ENCODE measurements at places on chromosomes 7 and 10.

GRCh38 chr10:132643709-132644526 is 106.3 kb downstream of the INPP5A start:
- no peaks in the 10 kb centered on the region for H3K27me3 ChIP-seq
- H3K4me1 ChIP-seq = no peaks in the 10 kb centered on the region
- no peak overlapping the region for H3K27ac ChIP-seq
- DNase-seq = no peak

DNA sequence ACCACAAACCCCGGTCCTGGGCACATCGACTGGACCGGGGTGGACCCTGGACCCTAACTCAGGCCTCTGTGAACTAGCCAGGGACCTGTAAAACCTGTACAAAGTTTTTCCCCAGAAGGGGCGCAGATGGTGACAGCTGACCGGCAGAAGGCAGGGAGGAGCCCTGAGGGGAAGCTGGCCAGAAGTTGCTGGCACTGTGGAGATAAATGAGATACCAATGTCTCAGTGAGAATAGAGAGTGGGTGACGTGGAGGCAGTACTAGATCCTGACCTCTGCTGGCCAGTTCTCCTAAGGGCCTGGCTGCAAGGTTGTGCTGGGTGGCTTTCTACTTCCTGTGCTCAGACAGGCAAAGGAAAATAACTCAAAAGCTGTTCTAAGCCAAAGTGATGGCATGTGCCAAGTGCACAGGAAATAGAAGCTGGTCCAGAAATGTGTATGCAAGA is 10.6 kb upstream of the TSPAN14 start:
- H3K36me3 ChIP-seq = no peaks in the 10 kb centered on the region
- H3K4me3 ChIP-seq = no peak overlapping the region
- no peak overlapping the region for H3K27ac ChIP-seq
- DNase-seq = peak; percentile 63

GRCh38 chr7:110375068-110375467 is 715.9 kb upstream of the LRRN3 start:
- no peak overlapping the region for H3K4me3 ChIP-seq
- H3K27me3 ChIP-seq = no peaks in the 10 kb centered on the region
- H3K4me1 ChIP-seq = no peaks in the 10 kb centered on the region
- no peak for DNase-seq
- H3K27ac ChIP-seq = no peak overlapping the region
- no peaks in the 10 kb centered on the region for H3K36me3 ChIP-seq

DNA sequence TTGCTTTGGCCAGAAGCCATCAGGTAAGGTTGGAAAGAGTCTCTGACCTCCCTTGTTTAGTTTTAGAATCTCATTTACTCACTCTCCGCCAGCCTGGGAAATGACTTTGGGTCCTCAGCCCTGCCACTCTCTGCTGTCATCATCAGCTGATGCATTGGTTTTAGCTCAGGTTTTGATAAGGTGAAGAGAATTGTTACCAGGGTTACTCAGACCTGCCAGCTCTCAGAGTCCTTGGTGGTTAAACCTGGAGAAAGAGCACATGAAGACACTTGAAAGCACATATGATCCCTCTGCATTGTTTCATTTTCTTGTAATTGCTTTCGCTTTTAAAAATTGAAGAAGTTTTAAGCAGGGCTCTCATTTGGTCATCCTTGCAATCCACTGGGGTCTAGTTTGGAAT is 4.0 kb upstream of the CROT start:
- H3K36me3 ChIP-seq = no peaks in the 10 kb centered on the region
- H3K27ac ChIP-seq = no peak overlapping the region
- no peak for DNase-seq
- H3K4me1 ChIP-seq = peaks cover 18% of the 10 kb centered on the region
- H3K4me3 ChIP-seq = no peak overlapping the region

GRCh38 chr10:101403161-101403560 is 49.2 kb downstream of the BTRC start:
- H3K27me3 ChIP-seq = no peaks in the 10 kb centered on the region
- no peak for DNase-seq
- H3K4me1 ChIP-seq = no peaks in the 10 kb centered on the region
- H3K4me3 ChIP-seq = no peak overlapping the region
- H3K27ac ChIP-seq = no peak overlapping the region

- H3K27ac ChIP-seq = no peak overlapping the region
- no peaks in the 10 kb centered on the region for H3K4me1 ChIP-seq
- H3K4me3 ChIP-seq = no peak overlapping the region
- DNase-seq = no peak
These were observed 20.1 kb upstream of the ATXN7L1 start for GRCh38 chr7:105896407-105896911.

DNA sequence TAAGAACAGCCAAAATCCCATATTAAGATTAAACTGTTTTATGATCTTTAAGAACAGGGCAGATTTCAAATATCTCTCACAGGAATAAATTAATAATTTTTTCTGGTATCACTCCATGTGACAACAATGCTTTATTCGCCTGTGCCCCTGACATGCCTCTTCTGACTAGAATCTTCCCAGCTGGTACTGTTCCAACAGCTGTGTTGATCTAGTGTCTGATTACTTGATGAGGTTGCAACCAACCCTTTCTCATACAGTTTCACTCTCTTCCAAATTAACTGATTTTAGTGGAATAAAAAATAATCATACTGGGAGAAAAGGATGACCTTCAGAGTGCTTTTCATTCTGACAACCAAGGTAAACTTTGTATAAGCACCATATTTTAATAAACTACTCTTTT is 151.9 kb downstream of the CHRM2 start:
- no peak overlapping the region for H3K27ac ChIP-seq
- H3K4me1 ChIP-seq = no peaks in the 10 kb centered on the region
- no peak for DNase-seq
- no peaks in the 10 kb centered on the region for H3K27me3 ChIP-seq
- no peaks in the 10 kb centered on the region for H3K36me3 ChIP-seq

DNA sequence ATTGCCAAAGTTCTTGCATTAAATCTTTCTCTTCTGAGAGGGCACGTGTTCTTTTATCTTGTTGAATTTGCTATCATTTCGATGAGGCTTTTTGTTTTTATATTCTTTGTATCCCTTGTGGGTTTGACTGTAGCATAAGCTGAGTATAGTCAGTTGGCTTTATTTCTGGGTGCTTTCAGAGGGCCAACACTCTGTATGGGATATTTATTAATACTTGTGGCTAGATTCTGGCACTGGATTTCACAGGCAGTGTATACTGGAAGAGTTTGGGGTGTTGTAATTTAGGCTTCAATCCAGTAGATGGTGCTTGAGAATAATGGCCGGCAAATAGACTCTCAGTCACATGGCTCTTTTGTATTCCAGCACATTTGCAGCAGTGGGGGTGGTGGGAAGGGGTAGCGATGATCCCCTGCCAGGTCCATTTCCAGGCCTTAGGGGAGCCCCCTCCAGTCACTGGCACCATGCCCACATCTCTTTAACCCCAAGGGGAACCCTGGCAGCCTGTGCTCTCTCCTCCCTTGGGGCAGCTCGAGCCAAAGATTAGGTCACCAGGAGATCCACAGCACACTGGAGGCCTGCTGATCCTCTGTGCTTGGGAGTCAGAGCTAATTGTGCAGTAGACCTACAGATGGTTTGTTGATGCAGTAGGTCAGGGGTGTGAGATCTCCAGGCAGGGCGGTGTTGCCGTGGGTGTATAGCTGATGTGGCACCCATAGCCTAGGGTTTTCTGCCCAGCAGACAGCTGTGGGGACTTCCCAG is 81.8 kb downstream of the PTPN20 start:
- H3K4me3 ChIP-seq = no peak overlapping the region
- H3K27me3 ChIP-seq = no peaks in the 10 kb centered on the region
- no peaks in the 10 kb centered on the region for H3K36me3 ChIP-seq
- peak; percentile 30 for DNase-seq

- H3K4me1 ChIP-seq = no peaks in the 10 kb centered on the region
- H3K27ac ChIP-seq = peak overlapping the region; percentile 23
- no peak for DNase-seq
- no peak overlapping the region for H3K4me3 ChIP-seq
- H3K36me3 ChIP-seq = no peaks in the 10 kb centered on the region
These were observed 10.2 kb upstream of the IL2RA start for GRCh38 chr10:6072215-6072934.

DNA sequence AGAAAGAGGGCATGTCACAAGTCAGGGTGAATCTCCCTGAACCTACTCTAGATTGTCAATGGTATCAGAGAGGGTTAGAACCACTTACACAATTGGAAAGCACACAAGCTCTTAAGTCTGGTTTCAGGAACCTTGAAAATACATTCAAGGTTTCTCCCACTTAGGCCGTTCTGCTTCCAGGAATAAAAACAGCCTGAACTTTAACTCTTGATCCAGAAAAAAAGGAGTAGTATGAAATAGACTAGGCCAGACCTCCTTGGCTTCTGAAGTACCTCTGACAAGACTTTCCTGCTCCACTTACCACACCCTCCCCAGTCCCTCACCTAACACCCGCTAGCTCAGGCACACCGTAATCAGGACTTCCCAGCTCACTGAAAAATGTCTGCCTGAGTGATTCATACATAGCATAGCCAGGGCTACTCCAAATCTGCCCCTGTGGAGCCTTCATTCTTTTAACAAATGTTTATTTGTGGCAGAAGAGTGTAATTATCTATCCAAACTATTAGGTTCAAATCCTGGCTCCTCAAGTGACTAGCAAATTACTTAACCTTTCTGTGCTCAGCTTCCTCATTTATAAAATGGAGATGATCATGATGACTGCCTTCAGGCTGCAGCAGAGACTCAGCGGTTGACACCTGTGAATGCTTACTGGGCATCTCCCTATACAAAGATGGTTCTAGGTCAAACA is 30.3 kb upstream of the IL6 start:
- no peak for DNase-seq
- no peaks in the 10 kb centered on the region for H3K36me3 ChIP-seq
- H3K27ac ChIP-seq = no peak overlapping the region
- H3K4me3 ChIP-seq = no peak overlapping the region
- no peaks in the 10 kb centered on the region for H3K4me1 ChIP-seq
- H3K27me3 ChIP-seq = no peaks in the 10 kb centered on the region

- no peak for DNase-seq
- H3K36me3 ChIP-seq = no peaks in the 10 kb centered on the region
- no peaks in the 10 kb centered on the region for H3K27me3 ChIP-seq
- H3K4me3 ChIP-seq = no peak overlapping the region
- H3K27ac ChIP-seq = no peak overlapping the region
These were observed 22.9 kb downstream of the SCART1 start for GRCh38 chr10:133476641-133476990.

DNA sequence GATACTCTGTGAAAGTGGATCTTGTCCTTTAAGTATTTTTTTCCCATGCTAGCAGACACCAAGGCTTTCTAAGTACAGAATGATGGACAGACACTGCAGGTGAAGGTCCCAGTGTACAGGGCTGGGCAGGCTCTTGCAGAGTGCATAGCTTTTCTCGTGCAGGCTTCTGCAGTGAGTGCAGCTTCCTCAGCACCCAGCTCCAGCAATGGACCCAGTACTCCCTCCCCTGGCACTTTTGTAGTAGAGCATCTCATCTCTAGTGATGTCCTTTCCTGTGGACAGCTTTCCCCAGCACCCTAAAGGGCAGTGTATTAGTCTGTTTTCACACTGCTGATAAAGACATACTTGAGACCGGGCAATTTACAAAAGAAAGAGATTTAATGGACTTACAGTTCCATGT is 104.3 kb downstream of the CUL2 start:
- H3K4me1 ChIP-seq = no peaks in the 10 kb centered on the region
- H3K36me3 ChIP-seq = no peaks in the 10 kb centered on the region
- no peak overlapping the region for H3K4me3 ChIP-seq
- no peak overlapping the region for H3K27ac ChIP-seq

GRCh38 chr10:22475651-22476600 is 130.6 kb downstream of the SPAG6 start:
- H3K36me3 ChIP-seq = no peaks in the 10 kb centered on the region
- H3K4me3 ChIP-seq = no peak overlapping the region
- no peak for DNase-seq

- H3K4me1 ChIP-seq = peaks cover 7% of the 10 kb centered on the region
- no peak overlapping the region for H3K4me3 ChIP-seq
- no peaks in the 10 kb centered on the region for H3K27me3 ChIP-seq
- no peaks in the 10 kb centered on the region for H3K36me3 ChIP-seq
- DNase-seq = peak; percentile 57
- H3K27ac ChIP-seq = peak overlapping the region; percentile 100
These were observed 1.1 kb downstream of the RABGEF1 start for GRCh38 chr7:66741710-66742049.

DNA sequence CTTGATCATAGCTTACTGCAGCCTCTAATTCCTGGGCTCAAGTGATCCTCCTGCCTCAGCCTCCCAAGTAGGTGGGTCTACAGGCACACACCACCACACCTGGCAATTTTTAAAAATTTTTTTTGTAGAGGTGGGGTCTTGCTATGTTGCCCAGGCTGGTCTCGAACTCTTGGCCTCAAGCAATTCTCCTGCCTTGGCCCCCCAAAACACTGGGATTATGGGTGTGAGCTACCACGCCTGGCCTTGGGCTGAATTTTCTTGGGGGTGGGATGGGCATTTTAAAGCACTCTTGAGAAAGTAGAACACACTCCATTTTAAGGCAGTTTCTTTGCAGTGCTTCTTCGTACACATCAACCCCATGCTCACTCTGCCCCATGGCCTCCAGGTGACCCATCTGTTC is 28.7 kb downstream of the TBXAS1 start:
- no peak for DNase-seq
- no peaks in the 10 kb centered on the region for H3K27me3 ChIP-seq
- H3K4me1 ChIP-seq = peaks cover 3% of the 10 kb centered on the region
- no peaks in the 10 kb centered on the region for H3K36me3 ChIP-seq
- no peak overlapping the region for H3K27ac ChIP-seq

- H3K4me1 ChIP-seq = no peaks in the 10 kb centered on the region
- DNase-seq = no peak
- H3K4me3 ChIP-seq = no peak overlapping the region
- no peaks in the 10 kb centered on the region for H3K27me3 ChIP-seq
These were observed 83.9 kb upstream of the SMIM30 start for GRCh38 chr7:113202284-113202683.

- no peaks in the 10 kb centered on the region for H3K4me1 ChIP-seq
- no peak overlapping the region for H3K4me3 ChIP-seq
- DNase-seq = no peak
These were observed 42.2 kb upstream of the CAMK2B start for GRCh38 chr7:44367475-44368043.

- no peaks in the 10 kb centered on the region for H3K27me3 ChIP-seq
- H3K36me3 ChIP-seq = no peaks in the 10 kb centered on the region
- no peaks in the 10 kb centered on the region for H3K4me1 ChIP-seq
These were observed 300.7 kb downstream of the HDAC9 start for GRCh38 chr7:18796216-18796615.

DNA sequence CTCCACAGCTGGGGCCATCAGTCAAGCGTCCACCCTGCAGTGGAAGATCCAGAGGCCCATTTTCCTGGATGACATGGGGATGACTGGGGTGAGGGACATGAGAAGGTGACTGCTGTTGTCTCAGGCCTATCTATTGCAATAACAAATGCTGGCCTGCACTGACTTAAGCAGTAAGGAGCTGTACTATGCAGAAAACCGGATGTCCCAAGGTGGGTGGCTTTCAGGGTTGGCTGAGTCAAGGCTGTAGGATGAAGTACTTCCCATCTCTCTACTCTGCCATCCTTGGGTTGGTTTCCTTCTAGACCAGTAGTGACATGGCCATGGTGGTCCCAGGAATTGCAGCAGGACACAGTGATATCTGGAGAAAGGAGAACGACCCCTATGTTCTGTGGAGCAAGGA is 48.1 kb downstream of the NEURL1 start:
- DNase-seq = no peak
- no peak overlapping the region for H3K27ac ChIP-seq
- H3K4me1 ChIP-seq = peaks cover 9% of the 10 kb centered on the region
- H3K4me3 ChIP-seq = no peak overlapping the region
- no peaks in the 10 kb centered on the region for H3K36me3 ChIP-seq

GRCh38 chr10:86244297-86245014 is 122.1 kb downstream of the GRID1 start:
- H3K4me1 ChIP-seq = no peaks in the 10 kb centered on the region
- no peak for DNase-seq
- no peak overlapping the region for H3K27ac ChIP-seq
- H3K36me3 ChIP-seq = no peaks in the 10 kb centered on the region

Data from adrenal gland (tissue), 19 donors.